Immature natural killer cell (primary cell): ENCODE measurements at places on chromosomes 2 and 18.

GRCh38 chr18:49751427-49752094, 61.8 kb downstream of the ACAA2 start:
- DNase-seq, result peak; percentile 64
- no peak overlapping the region for H3K27ac ChIP-seq
- peaks cover 16% of the 10 kb centered on the region for H3K4me1 ChIP-seq
- peak overlapping the region; percentile 70 for H3K4me3 ChIP-seq

GRCh38 chr2:237291138-237291792, 122.7 kb downstream of the COL6A3 start:
- no peak overlapping the region for H3K27ac ChIP-seq
- DNase-seq, result no peak
- H3K4me3 ChIP-seq, result no peak overlapping the region

DNA sequence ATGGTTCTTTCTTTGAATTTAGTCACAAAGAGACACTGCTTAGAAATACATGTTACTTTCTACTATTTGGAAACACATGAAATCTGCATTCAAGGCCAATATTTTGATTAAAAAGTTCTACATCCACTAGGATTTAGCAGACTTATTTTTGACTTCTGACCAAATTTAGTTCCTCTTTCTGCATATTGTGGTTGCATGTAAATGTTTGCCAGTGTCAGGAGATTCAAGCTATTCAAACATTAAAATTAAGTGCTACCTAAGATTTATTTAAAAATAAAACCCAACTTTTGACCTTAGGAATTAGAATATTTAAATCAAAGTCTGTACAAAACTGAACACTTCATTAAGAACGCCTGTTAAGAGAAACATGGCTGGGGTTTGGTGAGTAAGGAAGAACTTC, 891.1 kb downstream of the CPS1 start:
- H3K36me3 ChIP-seq, result no peaks in the 10 kb centered on the region
- no peak overlapping the region for H3K27ac ChIP-seq
- no peak for DNase-seq
- H3K4me3 ChIP-seq, result no peak overlapping the region

- H3K36me3 ChIP-seq, result no peaks in the 10 kb centered on the region
- no peak overlapping the region for H3K27ac ChIP-seq
- DNase-seq, result no peak
- no peak overlapping the region for H3K4me3 ChIP-seq
- H3K4me1 ChIP-seq, result no peaks in the 10 kb centered on the region
Measured at GRCh38 chr18:43596105-43596712, 318.9 kb upstream of the SYT4 start.

- peaks cover 2% of the 10 kb centered on the region for H3K27me3 ChIP-seq
- H3K27ac ChIP-seq, result no peak overlapping the region
- no peak overlapping the region for H3K4me3 ChIP-seq
- H3K36me3 ChIP-seq, result no peaks in the 10 kb centered on the region
Measured at GRCh38 chr2:181991171-181991885, 5.7 kb downstream of the PPP1R1C start.

DNA sequence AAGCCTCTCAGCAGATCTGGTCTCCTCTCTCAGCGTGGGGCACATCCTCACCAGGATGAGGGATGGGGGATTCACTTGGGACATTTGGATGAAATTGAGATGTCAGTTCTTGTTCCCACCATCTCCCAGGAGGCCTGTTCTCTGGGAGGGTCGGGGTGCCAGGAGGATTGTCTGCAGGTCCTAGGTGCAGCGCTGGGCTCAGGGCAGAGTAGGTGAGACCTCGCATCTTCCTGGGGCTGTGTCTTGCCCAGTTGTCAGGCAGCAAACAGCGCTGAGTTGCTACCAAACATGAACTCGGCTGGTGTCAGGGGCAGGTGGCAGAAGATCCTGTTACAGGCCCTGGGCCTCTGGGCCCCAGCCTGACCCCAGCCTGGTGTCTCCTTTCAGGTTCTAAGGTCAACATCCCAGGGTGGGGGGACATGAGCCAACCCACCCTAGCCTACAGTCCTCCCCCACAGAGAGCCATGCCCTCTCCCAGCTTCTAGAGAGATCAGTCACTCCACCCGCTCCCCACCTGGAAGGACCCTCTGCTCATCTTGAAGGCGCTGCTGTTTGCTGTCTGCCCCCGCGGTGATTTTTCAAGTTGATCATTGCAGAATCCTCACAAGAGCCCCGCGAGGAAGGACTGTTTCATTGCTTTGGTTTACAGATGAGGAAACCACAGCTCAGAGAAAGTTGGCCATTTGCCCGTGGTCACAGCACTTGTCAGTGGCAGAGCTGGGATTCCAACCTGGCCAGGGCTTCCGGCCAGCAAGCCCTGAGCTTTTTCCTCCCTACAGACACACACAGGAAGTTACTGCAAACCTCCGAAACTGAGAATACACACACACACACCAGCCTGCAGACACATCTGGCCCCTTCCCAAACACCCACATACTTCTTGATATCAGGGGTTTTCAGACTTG, 83.9 kb downstream of the STPG4 start:
- H3K4me3 ChIP-seq, result peak overlapping the region; percentile 76
- H3K27ac ChIP-seq, result peak overlapping the region; percentile 63
- peak; percentile 70 for DNase-seq
- no peaks in the 10 kb centered on the region for H3K27me3 ChIP-seq

GRCh38 chr2:224956706-224957105, 85.6 kb downstream of the DOCK10 start:
- no peaks in the 10 kb centered on the region for H3K36me3 ChIP-seq
- DNase-seq, result no peak

- no peak for DNase-seq
- no peaks in the 10 kb centered on the region for H3K36me3 ChIP-seq
Measured at GRCh38 chr2:162890690-162891311, 52.2 kb upstream of the KCNH7 start.

GRCh38 chr2:187989925-187990623, 301.6 kb upstream of the GULP1 start:
- DNase-seq, result no peak
- H3K4me3 ChIP-seq, result no peak overlapping the region
- no peak overlapping the region for H3K27ac ChIP-seq
- no peaks in the 10 kb centered on the region for H3K27me3 ChIP-seq

- peaks cover 47% of the 10 kb centered on the region for H3K27me3 ChIP-seq
- H3K36me3 ChIP-seq, result peaks cover 10% of the 10 kb centered on the region
- no peak for DNase-seq
Measured at GRCh38 chr2:176161825-176162626, 4.9 kb downstream of the HOXD3 start.

- H3K27ac ChIP-seq, result no peak overlapping the region
- no peak overlapping the region for H3K4me3 ChIP-seq
- no peaks in the 10 kb centered on the region for H3K27me3 ChIP-seq
Measured at GRCh38 chr2:82837588-82838304, 1621.3 kb downstream of the SUCLG1 start.

GRCh38 chr18:22987547-22988189, 54.5 kb downstream of the RBBP8 start:
- H3K36me3 ChIP-seq, result no peaks in the 10 kb centered on the region
- no peaks in the 10 kb centered on the region for H3K4me1 ChIP-seq
- no peaks in the 10 kb centered on the region for H3K27me3 ChIP-seq
- no peak overlapping the region for H3K4me3 ChIP-seq

GRCh38 chr2:113894156-113894743, 4.4 kb downstream of the ACTR3 start:
- H3K27ac ChIP-seq, result peak overlapping the region; percentile 53
- H3K36me3 ChIP-seq, result peaks cover 4% of the 10 kb centered on the region
- DNase-seq, result no peak
- peak overlapping the region; percentile 97 for H3K4me3 ChIP-seq
- peaks cover 86% of the 10 kb centered on the region for H3K4me1 ChIP-seq
- peaks cover 13% of the 10 kb centered on the region for H3K27me3 ChIP-seq

GRCh38 chr18:3329872-3330271, 67.9 kb downstream of the MYL12B start:
- no peaks in the 10 kb centered on the region for H3K36me3 ChIP-seq
- peaks cover 2% of the 10 kb centered on the region for H3K27me3 ChIP-seq
- H3K27ac ChIP-seq, result no peak overlapping the region

GRCh38 chr18:21141668-21142422, 30.2 kb upstream of the ROCK1 start:
- H3K36me3 ChIP-seq, result no peaks in the 10 kb centered on the region
- DNase-seq, result no peak
- no peak overlapping the region for H3K4me3 ChIP-seq
- no peak overlapping the region for H3K27ac ChIP-seq
- peaks cover 1% of the 10 kb centered on the region for H3K27me3 ChIP-seq

- H3K27me3 ChIP-seq, result peaks cover 5% of the 10 kb centered on the region
- DNase-seq, result no peak
Measured at GRCh38 chr2:239597216-239597615, 196.4 kb upstream of the HDAC4 start.

- DNase-seq, result no peak
- H3K27me3 ChIP-seq, result peaks cover 2% of the 10 kb centered on the region
- no peak overlapping the region for H3K27ac ChIP-seq
- no peaks in the 10 kb centered on the region for H3K36me3 ChIP-seq
- H3K4me1 ChIP-seq, result no peaks in the 10 kb centered on the region
- H3K4me3 ChIP-seq, result no peak overlapping the region
Measured at GRCh38 chr2:178008636-178009289, 63.8 kb downstream of the PDE11A start.

DNA sequence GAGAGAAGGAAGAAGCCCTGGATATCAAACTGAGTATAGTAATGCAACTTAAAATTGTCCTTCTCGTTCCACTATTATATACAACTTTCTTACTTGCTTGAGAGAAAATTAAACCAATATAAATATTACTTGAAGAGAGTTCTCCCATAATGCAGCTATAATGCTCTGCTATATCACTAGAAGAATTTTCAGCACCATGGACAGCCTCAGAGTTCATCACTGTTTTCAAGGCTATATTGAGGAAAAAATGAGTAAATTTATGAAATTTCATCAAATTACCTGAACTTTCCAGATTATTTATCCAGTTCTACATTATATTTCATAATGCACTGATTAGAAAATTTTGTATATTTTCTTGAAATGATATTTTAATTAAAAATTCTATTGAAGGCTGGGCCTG, 1053.5 kb upstream of the FAM98A start:
- H3K27ac ChIP-seq, result no peak overlapping the region
- DNase-seq, result no peak
- peaks cover 3% of the 10 kb centered on the region for H3K36me3 ChIP-seq
- no peak overlapping the region for H3K4me3 ChIP-seq
- no peaks in the 10 kb centered on the region for H3K27me3 ChIP-seq

DNA sequence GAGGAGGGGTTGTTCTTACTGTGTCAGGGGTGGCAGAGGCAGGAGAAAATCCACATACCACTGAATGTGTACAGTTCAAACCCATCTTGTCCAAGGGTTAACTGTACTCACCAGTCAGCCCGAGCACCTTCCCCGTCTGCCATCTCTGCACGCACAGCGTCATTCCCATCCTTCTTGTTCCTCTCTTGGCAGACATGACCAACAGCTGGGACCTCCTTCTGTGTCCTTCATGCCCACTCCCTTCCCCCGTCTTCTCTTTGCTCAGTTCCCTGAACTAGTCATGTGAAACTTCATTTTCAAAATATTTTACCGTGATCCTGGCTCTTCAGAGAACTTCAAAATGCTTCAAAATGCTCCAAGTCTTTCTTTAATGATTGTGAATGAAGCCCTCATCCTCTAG, 92.0 kb downstream of the FARSB start:
- DNase-seq, result no peak
- no peak overlapping the region for H3K4me3 ChIP-seq
- no peak overlapping the region for H3K27ac ChIP-seq
- peaks cover 27% of the 10 kb centered on the region for H3K36me3 ChIP-seq

GRCh38 chr2:236051806-236052205, 116.4 kb downstream of the GBX2 start:
- H3K36me3 ChIP-seq, result peaks cover 9% of the 10 kb centered on the region
- peaks cover 20% of the 10 kb centered on the region for H3K4me1 ChIP-seq
- DNase-seq, result no peak
- H3K27me3 ChIP-seq, result peaks cover 4% of the 10 kb centered on the region
- no peak overlapping the region for H3K4me3 ChIP-seq
- no peak overlapping the region for H3K27ac ChIP-seq

DNA sequence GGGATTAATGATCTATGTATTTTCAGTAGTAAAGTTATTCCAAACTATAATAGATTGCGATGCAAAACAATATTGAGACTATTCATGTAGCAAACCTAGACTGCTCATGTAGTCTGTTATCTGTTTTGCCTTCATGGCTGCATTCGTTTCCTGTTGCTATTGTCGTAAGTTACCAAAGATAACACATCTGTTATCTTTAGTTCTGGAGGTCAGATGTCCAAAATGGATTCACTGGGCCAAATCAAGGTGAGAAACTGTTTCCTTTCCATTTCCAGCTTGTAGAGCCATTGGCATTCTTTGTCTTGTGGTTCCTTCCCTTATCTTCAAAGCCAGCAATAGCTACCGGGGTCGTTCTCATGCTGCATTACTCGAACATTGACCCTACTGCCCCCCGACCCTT, 20.9 kb downstream of the ITGAV start:
- DNase-seq, result no peak
- no peaks in the 10 kb centered on the region for H3K27me3 ChIP-seq
- no peak overlapping the region for H3K27ac ChIP-seq
- no peak overlapping the region for H3K4me3 ChIP-seq

DNA sequence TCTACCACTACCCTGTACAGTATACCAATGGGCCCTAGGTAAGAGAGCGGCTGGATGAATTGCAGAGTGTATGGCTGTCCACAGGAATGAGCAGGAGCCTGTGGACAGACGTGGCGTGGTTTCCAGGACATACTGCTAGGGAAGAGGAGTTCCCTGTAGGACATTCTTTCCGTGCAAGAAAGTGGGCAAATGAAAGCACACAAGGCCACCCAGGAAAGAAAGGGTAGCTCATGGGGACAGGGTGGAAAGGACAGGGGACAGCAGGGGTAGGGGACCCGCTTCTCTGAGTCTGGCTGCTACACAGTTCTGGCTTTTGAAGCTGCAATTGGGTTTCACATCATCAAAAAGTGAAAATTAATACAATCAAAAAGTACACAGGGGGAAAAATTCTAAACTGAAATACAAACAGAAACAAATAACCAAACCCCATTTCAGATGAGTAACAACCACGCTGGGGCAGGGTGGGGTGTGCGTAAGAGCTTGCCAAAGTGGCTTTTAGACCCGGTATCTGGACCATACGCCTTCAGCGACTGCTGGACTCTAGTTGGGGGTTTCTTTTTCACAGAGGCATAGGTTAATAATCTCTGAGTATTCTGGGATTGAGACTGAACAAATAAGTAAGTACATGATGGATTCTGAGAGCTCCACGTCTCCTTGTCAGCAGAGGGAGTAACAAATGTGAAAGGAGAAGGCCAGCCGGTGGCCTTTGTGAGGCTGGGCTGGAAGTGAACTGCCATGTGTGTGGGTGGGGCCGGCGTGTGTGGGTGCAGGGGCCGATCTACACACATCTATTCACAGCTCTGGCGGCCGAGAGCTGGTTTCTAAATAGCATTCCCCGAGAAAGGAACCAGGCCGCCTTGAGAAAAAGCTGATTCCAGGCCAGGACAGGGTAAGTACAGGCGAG, 84.0 kb downstream of the HDAC4 start:
- peaks cover 2% of the 10 kb centered on the region for H3K27me3 ChIP-seq
- peaks cover 8% of the 10 kb centered on the region for H3K36me3 ChIP-seq
- H3K4me3 ChIP-seq, result peak overlapping the region; percentile 39
- peak; percentile 26 for DNase-seq
- H3K4me1 ChIP-seq, result peaks cover 48% of the 10 kb centered on the region
- peak overlapping the region; percentile 91 for H3K27ac ChIP-seq
